ENCODE measurements at places on chromosomes 7 and 10.

DNA sequence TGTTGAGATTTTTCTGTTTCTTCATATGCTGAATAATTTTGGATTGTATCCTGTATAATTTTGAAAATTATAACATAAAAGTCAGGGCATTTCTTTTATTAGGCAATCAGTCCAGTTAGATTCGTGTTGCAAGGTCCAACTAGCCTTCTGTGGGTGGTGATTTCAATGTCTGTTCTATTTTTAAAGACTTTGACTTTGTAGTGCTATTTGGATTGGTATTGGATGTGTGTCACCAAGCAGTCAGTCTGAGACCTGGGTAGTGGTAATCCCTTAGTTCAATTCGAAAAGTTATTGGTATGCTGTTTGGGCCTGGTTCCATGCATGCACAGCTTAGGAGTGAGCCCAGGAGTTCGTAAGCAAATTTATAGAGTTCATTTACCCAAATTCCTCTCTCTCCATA is 82.2 kb downstream of the EPDR1 start:
- no peak for DNase-seq

DNA sequence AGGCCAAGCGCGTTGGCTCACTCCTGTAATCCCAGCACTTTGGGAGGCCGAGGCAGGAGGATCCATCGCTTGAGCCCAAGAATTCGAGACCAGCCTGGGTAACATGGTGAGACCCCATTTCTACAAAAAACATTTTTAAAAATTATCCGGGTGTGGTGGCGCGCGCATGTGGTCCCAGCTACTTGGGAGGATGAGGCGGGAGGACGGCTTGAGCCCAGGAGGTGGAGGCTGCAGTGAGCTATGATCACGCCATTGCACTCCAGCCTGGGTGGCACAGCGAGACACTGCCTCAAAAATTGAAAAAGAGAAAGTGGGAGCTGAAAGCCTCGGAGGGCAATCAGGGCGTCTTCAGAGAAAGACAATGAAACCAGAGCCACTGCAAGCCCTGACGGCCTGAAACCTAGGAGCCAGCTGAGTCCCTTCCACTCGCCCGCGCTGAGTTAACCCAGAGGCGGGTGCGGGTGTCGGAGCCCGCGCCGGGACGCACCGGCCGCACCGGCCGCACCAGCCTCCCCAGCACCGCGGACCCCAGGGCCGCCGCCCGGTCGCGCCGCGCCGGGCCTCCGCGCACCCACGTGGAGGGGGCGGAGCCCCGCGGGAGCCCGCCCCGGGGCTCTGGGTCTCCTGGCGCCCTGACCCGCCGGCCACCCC is 22.4 kb downstream of the ZFAND2A start:
- DNase-seq = no peak

- DNase-seq = no peak
Observed at GRCh38 chr10:116184512-116184794, 88.6 kb downstream of the GFRA1 start.

GRCh38 chr10:119724593-119725516 is 995 bp upstream of the INPP5F start:
- DNase-seq = peak; percentile 0

DNA sequence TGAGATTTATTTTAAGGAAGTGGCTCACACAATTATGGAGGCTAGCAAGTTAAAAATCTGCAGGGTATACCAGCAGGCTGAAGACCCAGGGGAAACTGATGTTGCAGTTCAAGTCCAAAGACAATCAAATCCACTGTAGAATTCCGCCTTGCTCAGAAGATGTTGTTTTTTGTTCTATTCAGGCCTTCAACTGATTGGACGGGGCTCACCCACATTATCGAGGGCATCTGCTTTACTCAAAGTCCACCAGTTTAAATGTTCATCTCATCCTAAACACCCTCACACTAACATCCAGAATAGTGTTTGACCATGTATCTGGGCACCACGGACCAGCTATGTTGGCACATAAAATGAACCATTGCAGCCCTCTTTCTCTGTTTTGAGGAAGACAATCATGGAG is 211.2 kb upstream of the GPR26 start:
- no peak for DNase-seq

GRCh38 chr7:151095123-151095797 is 9.0 kb downstream of the AGAP3 start:
- DNase-seq = no peak

DNA sequence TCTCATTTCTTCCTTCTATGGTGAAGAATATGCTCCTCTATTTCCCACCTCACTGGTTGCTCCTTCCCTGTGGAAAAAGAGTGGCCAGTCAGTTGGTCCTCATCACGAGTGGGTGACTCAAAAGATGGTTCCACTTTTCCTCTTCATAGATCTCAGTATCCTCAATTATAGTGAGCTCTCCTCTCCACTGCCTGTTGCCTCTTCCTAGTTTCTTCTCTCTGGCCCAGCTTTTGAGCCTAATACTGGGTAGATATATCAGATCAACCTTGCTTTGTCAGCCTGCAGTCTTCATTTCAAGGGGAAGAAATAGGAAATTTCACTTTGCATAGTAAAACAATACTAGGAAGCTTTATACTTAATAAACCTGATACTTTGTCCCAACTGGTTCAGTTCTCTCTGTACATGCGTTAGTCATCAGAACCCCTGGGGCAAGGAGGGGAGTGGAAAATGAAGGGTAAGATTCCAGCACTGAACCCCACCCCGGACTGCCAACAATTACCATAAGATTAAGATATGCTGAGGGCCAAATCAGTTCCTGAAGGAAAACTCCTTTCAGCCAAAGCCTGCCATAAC is 15.5 kb upstream of the WNT16 start:
- peak; percentile 51 for DNase-seq

- no peak for DNase-seq
Observed at GRCh38 chr7:128080169-128080568, 48.9 kb upstream of the LRRC4 start.

- DNase-seq = no peak
Observed at GRCh38 chr10:11602358-11602757, 9.1 kb downstream of the USP6NL start.

DNA sequence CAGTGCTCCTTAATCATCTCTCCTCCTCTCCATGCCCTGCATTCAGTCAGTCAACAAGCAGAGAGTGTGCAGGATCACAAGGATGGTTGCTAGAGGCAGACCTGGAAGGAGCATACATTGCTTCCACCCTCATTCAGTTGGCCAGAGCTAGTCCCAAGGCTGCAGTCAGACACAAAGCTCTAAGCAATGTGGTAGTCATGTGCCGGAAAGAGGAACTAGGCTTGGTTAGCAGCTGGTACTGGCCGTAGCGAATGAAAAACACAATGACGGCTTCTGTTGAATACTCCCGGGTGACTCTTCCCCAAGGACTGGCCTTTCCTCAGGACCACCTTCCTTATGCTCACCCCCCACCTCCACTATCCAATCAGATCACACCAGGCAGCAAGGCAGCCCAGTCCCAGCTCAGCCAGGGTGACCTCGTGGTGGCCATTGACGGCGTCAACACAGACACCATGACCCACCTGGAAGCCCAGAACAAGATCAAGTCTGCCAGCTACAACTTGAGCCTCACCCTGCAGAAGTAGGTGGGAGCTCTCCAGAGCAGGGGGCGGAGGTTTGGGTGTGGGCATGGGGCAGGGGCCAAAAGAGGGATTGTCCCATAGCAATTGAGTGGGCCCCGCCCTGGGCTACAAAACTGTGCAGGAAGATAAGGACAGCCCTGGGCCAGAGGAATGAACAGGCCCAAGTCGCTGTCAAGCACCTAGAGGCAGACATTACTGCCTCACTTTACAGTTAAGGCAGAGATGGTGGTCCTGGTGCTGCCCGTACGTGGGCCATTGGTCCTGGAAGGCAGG is 10.9 kb downstream of the LDB3 start:
- no peak for DNase-seq

GRCh38 chr7:18330548-18330947 is 165.0 kb upstream of the HDAC9 start:
- DNase-seq = no peak

GRCh38 chr7:46622251-46622650 is 701.2 kb upstream of the IGFBP3 start:
- no peak for DNase-seq

DNA sequence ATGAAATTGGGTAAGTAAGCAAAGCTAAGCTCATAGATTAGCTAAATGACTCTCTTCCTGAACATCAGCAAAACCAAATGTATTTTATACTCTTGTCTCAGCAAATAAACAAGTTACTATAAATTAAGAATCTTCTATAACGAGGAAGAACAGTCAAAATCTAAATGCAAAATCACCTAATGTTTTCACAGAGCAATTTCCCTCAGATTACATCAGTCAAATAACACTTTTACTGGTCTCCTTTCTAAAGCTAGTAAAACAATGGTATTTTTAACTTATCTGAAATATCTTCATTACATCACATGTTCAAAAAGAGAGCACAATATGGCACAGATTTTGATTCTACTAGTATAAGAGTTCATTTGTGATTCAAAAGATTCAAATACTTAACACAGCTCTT is 16.5 kb upstream of the GPR22 start:
- no peak for DNase-seq

GRCh38 chr7:157605638-157606037 is 268.8 kb downstream of the DNAJB6 start:
- DNase-seq = no peak

GRCh38 chr10:97684866-97685394 is 2.1 kb downstream of the AVPI1 start:
- no peak for DNase-seq

GRCh38 chr10:30456266-30456665 is 22.3 kb downstream of the MAP3K8 start:
- no peak for DNase-seq

DNA sequence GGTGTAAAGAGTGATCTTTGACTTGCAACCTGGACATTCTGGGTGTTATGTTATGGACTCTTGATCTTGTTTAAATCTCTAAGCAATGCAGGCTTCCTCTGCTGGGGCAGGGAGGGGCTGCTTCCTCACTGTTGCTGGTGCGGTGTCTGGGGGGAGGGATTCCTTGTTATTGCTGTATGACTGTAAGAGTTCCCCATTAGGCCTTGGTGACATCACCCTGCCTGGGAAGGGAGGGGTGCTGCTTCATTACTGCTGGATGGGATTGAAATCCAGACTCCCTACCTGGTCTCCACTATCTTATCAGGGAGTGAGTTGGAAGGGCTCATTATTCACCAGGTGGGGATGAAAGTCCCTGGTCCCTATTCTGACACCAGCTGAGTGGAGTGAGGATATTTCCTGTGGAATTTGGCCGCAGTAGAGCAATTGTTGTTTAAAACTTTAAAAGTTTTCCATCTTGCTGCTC is 8.8 kb downstream of the OGDH start:
- DNase-seq = no peak

DNA sequence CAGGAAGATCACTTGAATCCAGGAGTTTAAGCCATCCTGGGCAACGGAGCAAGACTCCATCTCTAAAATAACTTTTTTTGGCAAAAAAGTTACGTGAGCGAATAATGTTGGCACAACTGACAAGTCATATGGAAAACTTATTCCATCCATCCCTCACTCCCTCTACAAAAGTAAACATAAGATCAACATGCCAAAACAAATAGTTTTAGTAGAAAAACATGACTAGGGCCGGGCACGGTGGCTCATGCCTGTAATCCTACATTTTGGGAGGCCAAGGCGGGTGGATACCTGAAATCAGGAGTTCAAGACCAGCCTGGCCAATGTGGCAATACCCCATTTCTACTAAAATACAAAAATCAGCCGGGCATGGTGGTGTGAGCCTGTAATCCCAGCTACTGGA is 25.6 kb downstream of the SLC25A16 start:
- no peak for DNase-seq
